ENCODE measurements at places on chromosomes 6 and 20.

- no peak for DNase-seq
Observed at GRCh38 chr20:16017656-16018055, 555.6 kb downstream of the KIF16B start.

DNA sequence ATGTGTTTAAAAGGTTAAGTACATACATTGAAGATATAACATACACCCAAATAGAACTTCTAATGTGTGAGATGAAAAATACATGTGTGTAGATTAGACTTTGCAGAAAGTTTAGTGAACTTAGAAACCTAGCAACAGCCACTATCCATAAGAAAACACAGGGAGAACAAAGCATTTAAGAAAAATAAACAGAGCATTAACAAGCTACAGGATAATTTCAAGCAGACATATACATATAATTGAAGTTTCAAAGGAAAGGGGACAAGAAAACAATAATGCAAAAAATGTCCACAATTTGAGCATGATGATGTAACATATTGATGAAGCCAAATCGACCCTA lies 18.2 kb upstream of the THBS2 start:
- no peak for DNase-seq

GRCh38 chr6:18493382-18493891 lies 106.3 kb downstream of the RNF144B start:
- DNase-seq, result no peak

DNA sequence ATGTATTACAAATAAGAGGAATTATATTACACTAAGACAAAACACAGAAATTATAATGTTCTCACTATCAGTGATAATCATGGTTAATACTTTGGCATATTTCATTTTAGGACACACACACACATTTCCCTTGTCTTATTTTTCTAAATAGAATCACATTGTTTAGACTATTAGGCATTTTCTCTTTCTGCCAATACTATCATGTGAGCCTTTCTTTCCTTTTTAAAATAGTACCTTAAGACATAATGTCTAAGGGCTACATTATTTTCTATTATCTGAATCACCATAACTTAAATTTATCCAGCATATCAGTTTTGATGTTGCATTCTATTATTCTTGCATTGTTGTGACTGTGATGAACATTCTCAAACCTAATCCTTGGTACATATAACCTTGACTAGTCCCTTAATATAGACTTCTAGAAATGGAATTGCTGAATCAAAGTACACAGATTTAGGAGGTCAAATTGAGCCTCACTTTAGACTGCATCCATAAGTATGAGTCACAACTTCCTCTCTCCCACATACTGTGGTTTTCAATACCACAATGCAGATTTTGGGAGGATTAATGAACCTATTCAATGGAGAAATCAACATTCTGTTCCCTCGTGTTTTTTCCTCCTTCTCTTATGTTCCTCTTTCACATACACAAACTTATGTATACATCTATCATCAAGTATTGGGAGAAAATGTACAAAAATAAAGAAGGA lies 212.6 kb downstream of the MOXD1 start:
- DNase-seq, result peak; percentile 83

GRCh38 chr6:155093430-155093829 lies 98.3 kb downstream of the TIAM2 start:
- peak; percentile 15 for DNase-seq

- peak; percentile 79 for DNase-seq
Observed at GRCh38 chr6:18306977-18307376, 42.6 kb upstream of the DEK start.

GRCh38 chr6:161103475-161103874 lies 111.9 kb downstream of the MAP3K4 start:
- DNase-seq, result no peak

GRCh38 chr20:10927011-10927583 lies 253.3 kb upstream of the JAG1 start:
- DNase-seq, result no peak

GRCh38 chr20:595330-596308 lies 14.5 kb downstream of the TCF15 start:
- DNase-seq, result no peak

DNA sequence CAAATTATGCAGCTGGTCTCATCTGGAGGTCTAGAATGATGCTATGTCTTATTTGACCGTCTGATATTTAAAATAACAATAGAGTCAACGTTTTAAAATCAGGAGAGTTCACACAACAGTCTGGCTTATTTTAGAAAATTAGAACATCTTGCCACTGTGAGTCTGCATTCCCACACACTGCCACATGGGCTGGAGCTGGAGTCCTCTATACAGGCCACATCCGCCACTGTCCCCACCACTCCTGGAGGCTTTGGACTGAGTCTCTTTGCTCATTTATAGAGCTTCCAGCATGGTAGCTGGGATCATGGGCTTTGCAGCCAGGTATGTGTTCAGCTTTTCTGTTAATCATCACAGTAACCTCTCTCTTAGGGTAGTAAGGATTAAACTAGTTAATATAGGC lies 68.8 kb upstream of the ZNFX1 start:
- no peak for DNase-seq

DNA sequence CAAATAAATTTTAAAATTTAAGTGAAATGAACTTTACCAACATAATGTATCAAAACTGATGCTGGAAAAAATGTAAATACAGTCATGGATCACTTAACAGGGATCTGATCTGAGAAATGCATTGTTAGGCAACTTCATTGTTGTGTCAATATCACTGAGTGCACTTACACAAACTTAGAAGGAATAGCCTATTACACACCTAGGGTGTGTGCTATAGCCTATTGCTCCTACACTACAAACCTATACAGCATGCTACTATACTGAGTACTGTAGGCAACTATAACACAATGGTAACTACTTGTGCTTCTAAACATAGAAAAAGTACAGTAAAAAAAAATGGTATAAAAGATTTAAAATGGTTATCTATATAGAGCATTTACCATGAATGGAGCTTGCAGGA lies 104.5 kb downstream of the DCDC2 start:
- no peak for DNase-seq

- no peak for DNase-seq
Observed at GRCh38 chr20:2004171-2004570, 10.3 kb upstream of the PDYN start.

GRCh38 chr6:105432797-105433196 lies 29.9 kb upstream of the PREP start:
- DNase-seq, result peak; percentile 85

DNA sequence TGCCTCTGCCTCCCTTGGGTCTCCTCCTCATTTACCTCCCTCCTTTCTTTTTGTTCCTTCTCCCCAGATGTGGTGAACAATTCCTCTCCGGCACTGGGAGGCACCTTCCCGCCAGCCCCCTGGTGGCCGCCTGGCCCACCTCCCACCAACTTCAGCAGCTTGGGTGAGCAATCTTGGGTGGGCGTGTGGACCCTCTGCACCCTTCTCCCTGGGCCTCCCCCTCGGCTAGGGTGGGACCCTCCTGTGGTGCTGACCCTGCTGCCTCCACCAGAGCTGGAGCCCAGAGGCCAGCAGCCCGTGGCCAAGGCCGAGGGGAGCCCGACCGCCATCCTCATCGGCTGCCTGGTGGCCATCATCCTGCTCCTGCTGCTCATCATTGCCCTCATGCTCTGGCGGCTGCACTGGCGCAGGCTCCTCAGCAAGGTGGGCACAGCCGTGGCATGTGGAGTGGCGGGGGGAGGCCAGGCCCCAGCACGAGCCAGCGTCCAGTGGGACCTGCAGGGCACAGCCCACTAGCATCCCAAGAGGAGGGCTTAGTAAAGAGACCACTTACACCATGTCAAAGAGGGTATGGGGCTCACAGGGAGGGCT lies 8.8 kb downstream of the DDR1 start:
- no peak for DNase-seq

DNA sequence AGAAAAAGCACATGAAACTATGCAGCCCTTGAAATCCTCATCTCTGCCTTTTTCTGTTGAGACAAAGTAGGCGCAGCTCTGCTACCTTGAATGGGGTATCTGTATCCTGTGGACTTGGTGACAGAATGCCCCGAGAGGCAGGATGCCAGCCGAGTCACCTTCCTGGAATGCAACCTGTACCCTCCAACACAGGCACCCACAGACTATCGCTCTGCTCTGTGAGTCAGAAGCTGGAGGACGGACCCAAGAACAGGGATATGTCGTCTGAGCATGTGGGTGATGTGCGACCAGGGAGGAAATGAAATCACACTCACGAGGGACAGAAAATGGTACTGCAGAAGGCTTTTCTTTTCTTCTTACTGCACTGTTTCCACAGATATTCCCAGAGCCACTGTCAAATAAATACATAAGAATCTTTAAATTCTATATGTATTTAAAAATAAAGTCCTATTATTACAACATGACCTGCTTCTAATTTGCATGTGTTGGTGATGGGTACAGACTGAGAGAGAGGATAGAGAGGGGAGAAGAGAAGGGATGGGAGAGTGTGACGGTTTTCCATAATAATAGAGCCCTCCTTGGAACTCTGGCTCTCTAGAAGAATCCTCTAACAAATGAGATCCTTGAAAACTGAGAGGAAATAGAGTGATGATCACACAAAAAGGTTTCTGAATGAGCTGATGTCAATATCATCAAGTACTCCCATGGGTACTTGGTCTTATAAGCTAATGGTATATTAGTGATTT lies 308.1 kb downstream of the FOXC1 start:
- peak; percentile 61 for DNase-seq

GRCh38 chr6:22892452-22892851 lies 323.1 kb downstream of the HDGFL1 start:
- DNase-seq, result peak; percentile 98

DNA sequence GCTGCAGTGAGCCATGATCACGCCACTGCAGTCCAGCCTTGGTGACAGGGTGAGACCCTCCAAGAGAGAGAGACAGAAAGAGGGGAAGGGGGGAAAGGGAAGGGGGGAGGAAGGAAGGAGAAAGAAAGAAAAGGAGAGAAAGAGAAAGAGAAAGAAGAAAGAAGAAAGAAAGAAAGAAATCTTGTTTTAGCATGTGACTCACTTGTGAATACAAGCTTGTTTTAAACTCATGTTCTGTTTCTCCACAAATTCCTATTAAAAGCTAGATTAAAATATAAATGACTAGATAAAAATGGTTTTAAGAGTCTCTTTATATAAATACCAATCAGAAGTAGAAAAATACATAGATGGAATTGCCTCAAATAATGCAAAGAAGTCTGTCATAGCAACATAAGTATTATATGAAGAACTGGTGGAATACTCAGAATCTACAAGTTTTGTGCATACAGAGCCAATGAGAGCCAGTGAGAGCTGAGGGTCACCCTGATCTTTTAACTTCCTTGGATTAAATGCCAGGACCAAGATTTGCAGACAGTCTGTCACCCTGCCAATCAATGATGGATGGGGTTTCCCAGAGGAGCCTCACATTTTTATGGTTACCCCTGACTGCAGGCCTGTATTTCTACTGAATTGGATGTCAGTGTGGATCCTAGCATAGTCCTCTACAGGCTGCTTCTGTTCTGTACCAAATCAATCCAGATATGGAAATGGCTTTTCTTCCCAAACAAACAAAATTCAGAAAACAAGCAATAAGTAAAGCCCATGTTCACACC lies 50.8 kb upstream of the LY86 start:
- DNase-seq, result no peak

DNA sequence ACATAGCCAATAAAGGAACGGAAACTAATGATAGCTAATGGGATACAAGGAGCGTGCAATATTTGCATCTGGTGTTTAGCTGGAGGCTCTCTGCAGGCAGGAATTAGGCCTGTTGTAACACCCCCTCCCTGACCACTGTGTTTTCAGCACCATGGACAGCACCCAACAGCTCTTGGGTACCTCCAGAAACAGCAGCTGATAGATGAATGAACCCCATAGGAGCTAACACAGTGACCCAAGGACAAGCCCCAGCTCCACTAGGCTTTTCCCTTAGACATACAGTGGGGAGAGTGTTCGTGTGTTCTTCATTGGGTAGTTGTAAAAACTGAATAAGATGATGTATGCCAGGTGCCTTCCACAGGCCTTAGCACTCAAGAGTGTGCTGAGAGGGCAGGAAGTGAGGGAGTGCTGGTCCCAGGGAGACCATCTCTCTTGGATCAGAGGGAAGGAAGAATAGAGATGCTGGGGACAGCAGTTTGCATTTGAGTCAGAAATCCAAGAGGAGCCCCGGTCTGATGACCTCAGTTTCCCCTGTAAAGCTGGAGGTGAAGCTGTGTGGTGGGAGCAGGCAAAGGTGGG lies 161.3 kb downstream of the PHACTR3 start:
- no peak for DNase-seq

GRCh38 chr6:39753725-39754045 lies 28.5 kb upstream of the KIF6 start:
- DNase-seq, result no peak

DNA sequence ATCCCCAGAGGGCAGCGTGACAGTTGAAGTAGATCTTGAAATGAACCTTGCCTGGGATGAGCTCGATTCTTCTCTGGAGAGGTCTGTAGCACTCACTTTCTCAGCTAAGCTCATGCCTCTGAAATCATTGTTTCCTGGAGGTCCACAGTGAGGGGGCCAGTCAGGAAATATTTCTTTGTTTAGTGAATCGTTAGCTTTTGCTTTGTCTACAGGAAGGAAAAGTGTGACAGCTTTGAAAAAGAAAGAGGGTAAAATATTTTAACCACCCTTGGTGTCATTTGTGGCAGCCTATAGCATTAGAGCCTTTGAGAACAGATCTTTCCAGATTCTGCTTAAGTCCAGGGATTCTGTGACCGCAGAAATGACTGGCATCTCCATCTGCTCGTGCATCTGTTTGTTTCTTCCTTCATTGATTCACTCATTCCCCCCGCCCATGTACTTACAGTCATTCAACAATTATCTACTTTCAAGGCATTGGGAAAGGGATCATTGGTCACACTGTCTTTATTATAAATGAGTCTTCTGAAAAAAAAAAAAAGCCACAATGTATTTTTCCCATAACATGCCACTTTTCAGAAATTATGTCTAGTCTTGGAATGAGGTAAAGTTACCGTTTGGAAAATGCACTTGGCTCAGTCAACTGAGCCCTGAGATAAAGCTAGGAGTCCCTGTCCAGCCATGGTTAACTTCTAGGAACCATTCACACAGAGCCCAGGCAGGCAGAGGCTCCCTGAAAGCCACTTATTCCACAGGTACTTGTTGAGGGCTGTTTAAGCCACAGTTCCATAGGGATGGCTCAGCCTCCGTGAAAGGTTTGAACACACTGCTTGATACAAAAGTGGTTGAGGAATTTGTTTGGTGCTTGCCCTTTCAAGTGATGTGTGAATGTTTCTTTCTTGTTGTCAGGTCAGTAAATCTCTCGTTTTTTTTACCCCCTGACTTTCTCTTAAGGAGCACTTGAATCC lies 86.0 kb downstream of the TIAM2 start:
- DNase-seq, result peak; percentile 88

Measured in amniotic epithelial cell (primary cell).